Stimulated activated CD8-positive, alpha-beta memory T cell treated with anti-CD3 and anti-CD28 coated beads, Interleukin-7, amount 100 ng/mL, for 48 hours (primary cell): ENCODE measurements at places on chromosomes 3 and 15.
A peak's percentile ranks its signal among the peaks of the same experiment; 100 is the strongest.

GRCh38 chr3:50642382-50642781 lies 25.4 kb downstream of the MAPKAPK3 start:
- DNase-seq = no peak

GRCh38 chr3:49886922-49887265 lies 16.8 kb downstream of the MST1R start:
- no peak for DNase-seq

DNA sequence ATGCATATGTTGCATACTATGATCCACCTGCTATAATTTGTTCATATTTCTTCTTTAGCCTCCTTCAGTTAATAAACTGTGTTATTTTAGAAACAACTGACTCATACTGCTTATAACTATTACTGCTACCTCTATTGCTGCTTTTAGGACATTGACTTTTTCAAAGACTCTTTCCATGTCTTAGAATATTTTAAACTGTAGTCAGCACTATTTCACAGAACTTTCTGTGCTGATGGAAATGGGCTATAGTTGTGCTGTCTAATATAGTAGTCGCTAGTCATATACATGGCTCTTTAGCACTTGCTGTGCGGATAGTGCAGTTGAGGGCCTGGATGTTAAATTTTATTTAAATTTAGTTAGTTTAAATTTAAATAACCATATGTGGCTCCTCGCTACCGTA lies 55.6 kb downstream of the NEK11 start:
- DNase-seq = no peak

- DNase-seq = no peak
Observed at GRCh38 chr3:121992601-121993560, 29.2 kb downstream of the ILDR1 start.

DNA sequence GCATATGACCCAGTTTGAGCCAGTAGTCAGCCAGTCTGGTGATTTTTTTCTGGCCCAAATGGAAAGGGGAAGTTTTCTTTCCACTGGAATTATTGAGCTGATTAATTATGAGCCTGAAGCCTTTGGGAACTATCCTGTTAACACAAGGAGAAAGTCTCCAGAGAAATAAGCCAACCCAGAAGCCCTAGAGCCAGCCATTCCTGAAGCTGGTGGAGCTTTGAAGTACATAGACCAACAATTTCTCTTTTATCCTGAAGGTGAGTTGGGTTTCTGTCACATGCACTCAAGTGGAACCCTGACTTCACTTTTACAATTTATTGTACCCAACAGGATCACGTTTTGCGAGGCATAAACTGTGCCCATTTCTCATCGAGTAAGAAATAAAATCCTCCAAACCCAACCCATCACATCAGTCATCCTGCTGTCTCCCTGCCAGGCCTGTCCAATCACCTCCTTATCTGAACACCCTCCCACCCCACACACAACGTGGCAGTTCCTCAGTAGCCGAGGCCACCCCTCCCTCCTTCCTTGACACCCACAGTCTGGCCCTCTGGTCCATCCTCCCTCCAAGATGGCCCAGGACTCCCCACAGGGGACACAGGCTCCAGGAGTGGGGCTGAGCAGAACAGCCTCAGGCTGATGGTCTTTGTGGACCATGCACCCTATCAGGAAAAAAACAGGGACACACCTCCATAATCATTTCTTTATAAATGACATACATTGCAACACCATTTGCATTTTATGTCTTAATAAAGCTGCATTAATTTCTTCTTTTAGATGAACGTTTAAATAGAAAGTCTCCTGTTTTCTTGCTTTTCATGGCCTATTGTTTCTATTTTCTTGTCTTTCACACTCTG lies 55.7 kb upstream of the GATA2 start:
- no peak for DNase-seq

- no peak for DNase-seq
Observed at GRCh38 chr15:74396445-74397238, 29.2 kb upstream of the CYP11A1 start.

- no peak for DNase-seq
Observed at GRCh38 chr15:41689834-41690233, 29.6 kb downstream of the MGA start.

DNA sequence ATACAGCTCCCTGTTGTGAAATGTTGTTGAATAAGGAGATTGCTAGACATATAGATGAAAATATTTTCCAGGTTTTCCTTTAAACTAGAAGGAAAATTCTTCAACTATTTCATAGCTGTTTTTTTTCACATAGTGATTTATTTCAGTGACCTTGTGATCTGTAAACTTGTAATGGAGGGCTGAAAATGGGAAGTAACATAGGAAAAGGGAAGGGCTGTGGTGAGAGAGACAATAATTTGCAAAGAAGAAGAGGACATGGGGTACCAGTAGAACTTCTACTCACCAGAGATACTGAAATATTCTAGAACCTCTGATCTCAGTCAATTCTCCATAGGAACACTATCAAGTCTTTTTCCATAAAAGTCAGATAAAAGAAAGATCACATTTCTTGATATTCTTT lies 60.4 kb downstream of the PLS1 start:
- DNase-seq = no peak

- no peak for DNase-seq
Observed at GRCh38 chr3:130770644-130771043, 24.0 kb upstream of the PIK3R4 start.

DNA sequence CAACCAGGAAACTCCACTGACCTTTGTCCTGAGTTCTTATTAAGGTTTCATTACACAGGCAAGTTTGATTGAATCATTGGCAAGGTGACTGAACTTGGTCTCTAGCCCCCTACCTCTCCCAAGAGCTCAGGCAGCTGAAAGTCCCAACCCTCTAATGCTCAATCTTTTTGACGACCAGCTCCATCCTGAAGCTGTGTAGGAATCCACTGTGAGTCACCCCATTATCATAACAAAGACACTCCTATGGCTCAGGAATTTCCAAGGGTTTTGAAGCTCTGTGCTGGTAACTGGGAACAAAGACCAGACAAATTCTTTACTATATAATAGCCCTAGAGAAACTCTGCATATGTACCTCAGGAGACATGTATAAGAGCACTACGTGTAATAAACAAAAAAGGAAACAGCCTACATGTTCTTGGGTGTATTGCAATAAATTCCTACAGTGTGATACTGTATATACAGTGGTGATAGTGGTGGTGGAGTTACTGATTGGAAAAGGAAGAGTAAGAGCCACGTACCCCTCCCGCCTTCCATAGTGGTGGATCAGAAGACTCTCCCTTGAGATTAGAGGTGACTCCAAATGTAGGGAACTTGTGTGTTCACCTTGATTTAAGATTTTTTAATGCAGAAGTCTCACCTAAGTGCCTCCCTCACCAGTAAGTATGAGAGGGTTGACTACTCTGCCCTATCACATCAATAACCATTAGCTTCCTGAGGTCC lies 116.6 kb downstream of the ST8SIA2 start:
- no peak for DNase-seq

GRCh38 chr15:33730815-33731214 lies 237.5 kb upstream of the CHRM5 start:
- DNase-seq = no peak

DNA sequence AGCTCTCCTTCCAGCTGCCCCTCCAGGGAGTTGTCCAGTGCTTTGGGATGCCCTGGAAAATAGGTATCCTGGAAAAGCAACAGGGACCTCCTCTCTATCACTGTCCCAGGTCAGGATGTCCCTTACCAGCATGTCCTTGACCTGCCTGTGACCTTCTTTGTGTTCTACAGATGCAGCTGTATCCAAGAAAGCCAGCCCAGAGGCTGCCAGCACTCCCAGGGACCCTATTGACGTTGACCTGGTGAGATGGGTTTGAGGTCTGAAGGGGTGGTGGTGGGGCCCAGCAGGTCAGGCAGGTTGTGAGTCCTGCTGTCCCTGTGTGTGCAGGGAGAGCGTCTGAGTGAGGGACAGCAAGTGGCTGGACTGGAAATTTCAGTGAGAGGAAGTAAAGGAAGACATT lies 30.2 kb downstream of the PML start:
- no peak for DNase-seq

DNA sequence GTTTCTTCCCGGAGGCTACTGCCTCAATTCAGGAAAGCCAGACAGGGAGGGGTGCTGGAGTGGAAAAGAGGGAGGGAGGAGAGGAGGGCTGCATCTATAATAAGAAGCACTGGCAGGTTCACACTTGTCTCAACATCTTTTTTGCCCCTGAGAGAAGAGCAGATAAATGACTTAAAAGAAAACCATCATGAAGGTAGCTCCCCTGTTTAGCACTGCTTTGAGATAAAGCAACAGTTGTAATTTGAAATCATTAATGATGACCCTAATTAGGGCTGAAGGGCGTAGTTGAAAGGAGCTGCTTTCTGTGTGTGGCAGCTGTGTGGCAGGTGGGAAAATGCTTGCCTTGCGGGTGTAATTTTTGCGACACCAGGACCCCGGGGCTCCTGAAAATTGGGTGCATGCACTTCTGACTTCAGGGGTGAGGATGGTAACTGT lies 222.8 kb upstream of the IL12A start:
- no peak for DNase-seq

DNA sequence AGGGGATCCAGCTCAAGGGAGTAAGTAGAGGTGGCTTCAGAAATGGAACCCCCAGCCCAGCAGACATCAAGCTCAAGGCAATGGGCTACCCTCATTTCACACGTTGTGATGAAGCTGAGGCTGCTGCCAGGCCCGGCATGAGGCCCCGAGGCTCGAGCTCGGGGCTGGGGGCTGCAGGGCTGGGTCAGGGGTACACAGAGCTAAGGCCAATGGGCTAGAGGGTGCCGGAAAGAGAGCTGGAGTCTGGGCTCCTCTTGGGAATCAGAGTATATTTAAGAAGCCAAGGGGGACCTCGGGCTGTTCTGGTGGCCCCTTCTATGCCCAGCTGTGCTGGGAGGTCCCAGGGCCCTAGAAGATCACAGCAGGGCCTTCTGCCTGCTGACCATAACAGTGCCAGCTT lies 7.4 kb downstream of the PRSS50 start:
- no peak for DNase-seq

DNA sequence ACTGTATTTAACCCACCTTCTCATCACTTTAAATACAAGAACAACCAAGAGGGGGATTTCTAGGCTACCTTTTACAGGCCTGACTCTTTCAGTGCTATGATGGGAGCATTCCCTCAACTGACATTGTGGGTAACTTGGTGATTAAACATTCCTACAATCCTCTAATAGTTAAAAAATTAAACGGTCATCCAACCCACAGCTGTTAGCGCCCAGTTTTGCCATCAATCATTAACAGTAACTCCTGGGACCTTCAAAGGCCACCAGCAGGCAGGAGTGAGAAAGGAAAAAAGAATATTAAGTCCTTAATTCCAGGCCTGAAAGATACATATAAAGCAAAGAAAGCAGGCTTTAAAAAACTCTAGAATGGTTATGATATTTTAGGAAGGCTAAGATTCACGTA lies 512.1 kb downstream of the MAGI1 start:
- no peak for DNase-seq

GRCh38 chr3:183158551-183159006 lies 4.0 kb downstream of the LAMP3 start:
- DNase-seq = peak; percentile 31

GRCh38 chr15:90597577-90597976 lies 67.9 kb downstream of the CRTC3 start:
- DNase-seq = no peak

GRCh38 chr15:33310481-33311311 lies at the start of gene RYR3:
Gene RYR3 (plus strand): TSS chr15:33310967. CDS start chr15:33311046, 79 bp downstream.
- DNase-seq = no peak

DNA sequence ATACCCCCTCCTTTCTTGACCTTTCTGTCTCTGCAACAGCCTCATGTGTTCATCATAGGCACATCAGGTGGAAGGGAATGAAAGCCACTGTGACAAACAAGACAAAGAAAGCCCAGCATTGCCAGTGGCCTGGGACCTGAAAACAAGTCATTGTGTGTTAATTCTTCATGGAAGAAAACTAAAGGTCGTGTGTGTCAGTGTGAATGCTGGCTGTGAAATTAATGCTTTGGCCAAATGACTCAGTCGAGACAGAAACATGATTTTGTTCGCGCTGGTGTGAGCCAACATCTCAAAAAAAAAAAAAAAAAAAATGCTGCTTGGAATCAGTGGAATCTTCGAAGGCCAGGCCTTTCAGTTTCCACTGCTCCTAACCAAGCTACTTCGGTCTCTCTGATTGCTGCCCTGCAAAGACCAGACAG lies 386.5 kb upstream of the PROK2 start:
- no peak for DNase-seq

DNA sequence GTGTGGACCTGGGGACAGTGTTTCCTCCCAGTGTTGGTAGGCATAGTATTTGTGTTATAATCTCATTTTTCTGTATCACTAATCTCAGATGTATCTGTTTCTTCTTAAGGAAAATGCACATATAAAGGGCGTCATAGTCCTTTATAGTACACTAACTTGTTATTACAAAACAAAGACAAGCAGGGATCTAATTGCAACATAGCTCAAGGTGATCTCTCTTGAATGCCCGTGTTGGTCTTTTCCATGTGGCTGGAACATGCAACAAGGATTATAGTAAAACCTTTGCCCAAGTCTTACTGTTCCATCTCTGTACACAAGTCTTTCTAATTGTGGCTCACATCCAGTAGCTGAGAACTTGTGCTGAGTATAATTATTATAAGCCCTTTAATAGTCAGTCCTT lies 3.5 kb upstream of the GPR87 start:
- no peak for DNase-seq

DNA sequence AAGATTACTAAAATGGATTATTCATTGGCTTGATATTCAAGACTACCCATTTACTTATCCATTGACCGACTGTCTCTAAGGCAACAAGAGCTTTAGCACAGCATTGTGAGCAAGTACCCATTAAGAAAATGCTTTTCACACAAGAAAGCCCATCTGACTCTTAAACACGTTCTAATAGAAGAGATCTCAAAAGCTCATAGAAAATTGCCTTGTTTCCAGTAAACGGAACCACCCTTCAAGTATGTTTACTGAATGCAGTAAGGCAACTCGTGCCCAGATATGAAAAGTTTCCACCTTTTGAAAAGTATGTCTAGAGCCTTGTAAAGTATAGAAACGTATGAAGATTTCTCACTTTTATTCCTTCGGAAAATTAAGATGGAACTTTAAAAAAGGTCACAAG lies 655.3 kb upstream of the ALCAM start:
- DNase-seq = no peak

GRCh38 chr15:77361456-77361855 lies 58.4 kb downstream of the PEAK1 start:
- DNase-seq = no peak

DNA sequence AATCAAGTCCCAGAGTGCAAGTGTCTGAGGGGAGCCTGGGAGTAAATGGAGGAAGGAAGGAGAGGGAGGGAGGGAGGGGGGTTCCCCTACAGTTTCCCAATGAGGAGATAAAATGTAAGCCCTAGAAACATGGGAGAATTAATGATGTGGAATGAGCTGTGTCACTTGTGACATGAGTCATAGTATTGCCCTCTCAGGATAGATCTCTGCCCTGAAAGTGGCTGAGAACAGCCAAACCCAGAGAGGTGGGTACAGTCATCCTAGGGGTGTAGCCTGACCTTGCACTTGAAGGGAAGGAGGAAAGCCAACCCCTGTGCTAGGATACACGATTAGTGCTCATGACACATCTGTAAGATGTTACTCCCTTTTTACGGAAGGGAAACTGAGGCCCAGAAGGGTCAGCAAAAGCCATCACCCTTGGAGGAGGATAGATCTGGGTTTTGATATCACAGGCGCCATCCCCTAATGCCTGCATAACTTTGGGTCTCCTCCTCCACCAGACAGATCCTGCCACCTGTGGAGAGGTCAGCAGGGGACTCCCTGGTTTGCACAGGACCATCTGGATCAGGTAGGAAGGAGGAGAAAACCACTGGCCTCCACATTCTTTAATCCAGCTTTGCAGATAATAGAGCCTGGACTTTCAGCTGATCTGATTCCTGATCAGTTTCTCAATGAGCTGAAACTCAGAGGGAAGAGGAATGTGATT lies 23.1 kb upstream of the USP3 start:
- DNase-seq = no peak
